Naive thymus-derived CD8-positive, alpha-beta T cell (primary cell): ENCODE measurements at places on chromosomes 12 and 14. TPM values are rescaled to one million over a fixed set of nuclear protein-coding genes. Genes with fewer than 3 reads are reported as not detected.

Gene ACSS3
- total RNA-seq = not detected

Gene C14orf39
- not detected for total RNA-seq

Gene RDH16
- total RNA-seq = 1.6 TPM

Gene KLRC3
- 4.6 TPM for total RNA-seq

DNA sequence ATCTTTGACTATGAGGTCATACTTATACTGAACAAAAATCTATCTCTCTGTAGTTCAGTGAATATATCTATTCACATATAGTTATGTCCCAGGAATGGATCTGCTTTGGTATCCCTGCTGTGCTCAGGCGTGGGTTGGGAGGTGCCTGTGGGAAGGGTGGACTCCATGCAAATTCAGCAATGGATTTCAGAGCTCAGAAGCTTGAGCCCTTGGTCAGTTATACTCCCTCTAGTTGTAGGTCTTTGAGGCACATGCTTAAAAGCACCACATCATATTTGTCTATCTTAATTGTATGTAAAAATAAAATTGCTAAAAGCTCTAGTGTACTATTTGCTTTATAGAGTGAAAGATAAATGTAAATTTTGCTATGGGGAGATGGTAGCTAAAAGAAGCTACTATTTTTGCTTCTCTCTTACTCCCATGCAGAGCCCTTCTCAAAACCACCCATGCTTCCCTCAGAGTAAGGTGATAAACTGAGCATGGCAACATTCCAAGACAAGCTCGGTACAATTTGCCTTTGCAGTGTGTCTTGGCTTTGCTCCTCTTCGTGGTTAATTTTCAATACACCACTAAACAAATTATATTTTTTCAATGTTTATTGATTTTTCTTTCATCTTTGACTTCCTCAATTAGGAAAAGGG is 54.9 kb downstream of the SLC16A7 start:
- H3K36me3 ChIP-seq = peaks cover 15% of the 10 kb centered on the region
- peak overlapping the region; percentile 2 for H3K4me3 ChIP-seq
- H3K27ac ChIP-seq = no peak overlapping the region
- DNase-seq = no peak

DNA sequence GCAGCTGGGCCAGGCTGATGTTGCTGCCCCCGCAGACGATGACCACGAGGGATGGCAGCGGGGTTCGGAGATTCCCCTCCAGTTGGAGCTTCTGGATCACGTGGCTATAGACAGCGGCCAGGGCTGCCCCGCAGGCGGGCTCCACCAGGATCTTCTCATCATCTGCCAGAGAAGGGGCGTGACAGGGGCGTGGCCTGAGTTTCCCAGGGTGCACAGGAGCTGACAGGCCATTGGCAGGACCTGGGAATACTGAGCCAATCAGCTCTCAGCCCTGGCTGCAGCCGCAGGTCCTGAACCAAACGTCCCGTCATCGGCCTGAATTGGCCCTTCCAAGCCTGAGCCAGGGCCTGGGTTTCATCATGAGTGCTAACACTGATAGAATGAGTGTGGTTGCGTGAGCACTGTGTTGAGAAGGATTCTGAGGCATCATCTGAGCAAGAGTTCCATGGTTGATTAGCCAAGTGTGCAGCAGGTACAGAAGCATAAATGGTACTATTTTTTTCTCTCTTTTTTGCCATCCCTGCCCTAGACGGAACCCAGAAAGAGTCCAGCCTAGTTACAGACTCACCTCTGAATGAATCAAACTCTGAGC is 10.6 kb downstream of the SDS start:
- H3K27me3 ChIP-seq = no peaks in the 10 kb centered on the region
- H3K4me1 ChIP-seq = no peaks in the 10 kb centered on the region
- no peak overlapping the region for H3K27ac ChIP-seq
- no peak overlapping the region for H3K4me3 ChIP-seq
- no peak for DNase-seq
- no peaks in the 10 kb centered on the region for H3K36me3 ChIP-seq

GRCh38 chr12:120886199-120887018 is 17.7 kb downstream of the SPPL3 start:
- peak overlapping the region; percentile 51 for H3K27ac ChIP-seq
- no peak for DNase-seq
- no peaks in the 10 kb centered on the region for H3K36me3 ChIP-seq
- peak overlapping the region; percentile 54 for H3K4me3 ChIP-seq
- peaks cover 66% of the 10 kb centered on the region for H3K4me1 ChIP-seq
- no peaks in the 10 kb centered on the region for H3K27me3 ChIP-seq

- DNase-seq = no peak
- no peaks in the 10 kb centered on the region for H3K36me3 ChIP-seq
- H3K27ac ChIP-seq = no peak overlapping the region
Observed at GRCh38 chr12:71465796-71466195, 26.2 kb downstream of the LGR5 start.

GRCh38 chr12:66187821-66188220 is 1.2 kb upstream of the IRAK3 start:
- DNase-seq = no peak
- peaks cover 50% of the 10 kb centered on the region for H3K27me3 ChIP-seq
- H3K4me1 ChIP-seq = peaks cover 5% of the 10 kb centered on the region
- H3K4me3 ChIP-seq = peak overlapping the region; percentile 85

GRCh38 chr12:28215021-28215420 is 24.8 kb downstream of the CCDC91 start:
- peaks cover 37% of the 10 kb centered on the region for H3K36me3 ChIP-seq
- DNase-seq = no peak
- no peak overlapping the region for H3K27ac ChIP-seq
- peaks cover 29% of the 10 kb centered on the region for H3K4me1 ChIP-seq
- H3K4me3 ChIP-seq = no peak overlapping the region
- no peaks in the 10 kb centered on the region for H3K27me3 ChIP-seq

- H3K36me3 ChIP-seq = no peaks in the 10 kb centered on the region
- peak overlapping the region; percentile 83 for H3K4me3 ChIP-seq
- H3K27ac ChIP-seq = peak overlapping the region; percentile 96
- H3K27me3 ChIP-seq = no peaks in the 10 kb centered on the region
- H3K4me1 ChIP-seq = peaks cover 61% of the 10 kb centered on the region
- DNase-seq = no peak
Observed at GRCh38 chr14:100103250-100104005, 38.2 kb downstream of the EVL start.

GRCh38 chr14:56219666-56220413 is 101.6 kb downstream of the PELI2 start:
- H3K27me3 ChIP-seq = no peaks in the 10 kb centered on the region
- H3K4me3 ChIP-seq = no peak overlapping the region
- H3K27ac ChIP-seq = no peak overlapping the region
- H3K4me1 ChIP-seq = peaks cover 17% of the 10 kb centered on the region

DNA sequence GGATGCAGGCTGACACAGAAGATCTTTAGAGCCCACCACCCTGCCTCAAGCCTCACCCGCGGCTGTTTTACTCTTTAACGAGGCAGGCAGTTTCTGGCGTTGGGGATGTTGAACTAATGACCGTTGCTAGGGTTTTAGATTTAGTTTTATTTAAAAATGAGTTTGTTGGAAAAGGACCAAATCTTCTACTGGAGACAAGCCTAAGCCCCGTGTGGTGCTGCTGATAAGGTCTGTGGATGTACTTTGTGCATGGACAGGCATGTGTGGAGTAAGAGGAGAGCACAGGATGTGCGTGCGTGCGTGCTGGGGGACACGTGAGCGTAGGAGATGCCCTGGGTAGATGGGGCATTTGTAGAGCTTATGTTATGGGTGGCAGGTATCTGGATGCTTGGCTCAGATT is 5.7 kb downstream of the NTF3 start:
- no peak overlapping the region for H3K4me3 ChIP-seq
- H3K4me1 ChIP-seq = no peaks in the 10 kb centered on the region
- no peak overlapping the region for H3K27ac ChIP-seq

DNA sequence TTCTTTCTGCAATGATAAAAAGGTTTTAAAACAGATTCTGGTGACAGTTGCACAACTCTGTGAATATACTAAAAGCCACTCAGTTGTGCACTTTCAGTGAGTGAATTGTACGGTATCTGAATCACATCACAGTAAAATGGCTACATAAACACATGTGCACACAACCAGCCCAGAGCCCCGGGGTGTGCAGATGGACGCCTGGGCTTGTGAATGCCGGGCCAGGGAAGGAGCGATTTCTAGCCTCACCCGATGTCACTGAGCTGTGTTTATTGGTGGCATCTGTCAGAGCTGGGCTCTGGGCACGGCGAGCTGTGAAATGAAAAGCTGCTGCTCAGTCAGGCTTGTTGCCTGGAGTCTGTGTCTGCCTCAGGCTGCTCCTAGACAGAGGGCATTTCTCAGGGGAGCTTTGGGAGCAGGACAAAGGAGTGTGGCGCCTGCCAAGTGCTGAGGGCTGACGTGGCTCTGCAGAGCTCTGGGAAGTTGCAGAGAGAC is 25.9 kb downstream of the RHOF start:
- H3K27ac ChIP-seq = no peak overlapping the region
- H3K36me3 ChIP-seq = peaks cover 2% of the 10 kb centered on the region
- no peak overlapping the region for H3K4me3 ChIP-seq
- no peaks in the 10 kb centered on the region for H3K27me3 ChIP-seq
- no peak for DNase-seq

GRCh38 chr12:67593461-67594330 is 54.8 kb upstream of the DYRK2 start:
- H3K27ac ChIP-seq = peak overlapping the region; percentile 43
- H3K36me3 ChIP-seq = peaks cover 5% of the 10 kb centered on the region
- peak overlapping the region; percentile 43 for H3K4me3 ChIP-seq
- peaks cover 55% of the 10 kb centered on the region for H3K4me1 ChIP-seq
- no peak for DNase-seq

- no peak for DNase-seq
- peaks cover 27% of the 10 kb centered on the region for H3K4me1 ChIP-seq
- peak overlapping the region; percentile 87 for H3K4me3 ChIP-seq
- peak overlapping the region; percentile 96 for H3K27ac ChIP-seq
- H3K36me3 ChIP-seq = peaks cover 38% of the 10 kb centered on the region
Observed at GRCh38 chr14:73714656-73715081, 485 bp upstream of the PNMA1 start.

- H3K27me3 ChIP-seq = no peaks in the 10 kb centered on the region
- H3K36me3 ChIP-seq = peaks cover 19% of the 10 kb centered on the region
- no peak for DNase-seq
Observed at GRCh38 chr12:49588281-49588680, 17.2 kb downstream of the FAM186B start.

DNA sequence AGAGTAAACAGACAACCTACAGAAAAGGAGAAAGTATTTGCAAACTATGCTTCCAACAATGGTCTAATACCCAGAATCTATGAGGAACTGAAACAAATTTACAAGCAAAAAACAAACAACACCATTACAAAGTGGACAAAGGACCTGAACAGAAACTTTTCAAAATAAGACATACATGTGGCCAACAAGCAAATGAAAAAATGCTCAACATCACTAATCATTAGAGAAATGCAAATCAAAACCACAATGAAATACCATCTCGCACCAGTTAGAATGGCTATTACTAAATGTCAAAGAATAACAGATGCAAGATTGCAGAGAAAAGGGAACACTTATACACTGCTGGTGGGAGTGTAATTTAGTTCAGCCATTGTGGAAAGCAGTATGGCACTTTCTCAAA is 125.8 kb downstream of the C12orf42 start:
- peaks cover 24% of the 10 kb centered on the region for H3K36me3 ChIP-seq
- no peaks in the 10 kb centered on the region for H3K27me3 ChIP-seq
- no peak for DNase-seq
- H3K4me3 ChIP-seq = no peak overlapping the region
- no peak overlapping the region for H3K27ac ChIP-seq
- peaks cover 33% of the 10 kb centered on the region for H3K4me1 ChIP-seq

- H3K27me3 ChIP-seq = no peaks in the 10 kb centered on the region
- no peak for DNase-seq
- H3K36me3 ChIP-seq = peaks cover 6% of the 10 kb centered on the region
Observed at GRCh38 chr12:97960741-97961608, 498.4 kb downstream of the RMST start.

DNA sequence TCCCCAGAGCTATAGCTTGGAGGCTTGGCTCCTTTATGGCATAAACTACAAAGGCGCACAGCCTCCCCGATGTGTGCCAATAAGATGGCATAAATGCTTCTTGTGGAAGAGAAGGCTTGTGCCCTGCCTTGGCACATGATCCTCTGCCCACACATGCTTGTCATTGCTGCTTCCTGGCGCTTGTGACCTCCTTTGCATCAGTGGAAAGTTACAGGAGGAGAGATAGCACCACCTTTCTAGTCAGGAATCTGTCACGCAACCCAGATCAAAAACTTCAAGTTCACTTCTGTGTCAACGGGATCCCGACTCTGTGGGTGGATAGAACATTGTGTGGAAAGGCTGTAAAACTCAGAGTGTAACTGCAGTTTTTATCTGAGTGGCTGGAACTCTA is 183.8 kb upstream of the HIF1A start:
- H3K36me3 ChIP-seq = peaks cover 9% of the 10 kb centered on the region
- peak overlapping the region; percentile 88 for H3K27ac ChIP-seq
- peaks cover 93% of the 10 kb centered on the region for H3K4me1 ChIP-seq
- no peaks in the 10 kb centered on the region for H3K27me3 ChIP-seq
- peak overlapping the region; percentile 37 for H3K4me3 ChIP-seq

DNA sequence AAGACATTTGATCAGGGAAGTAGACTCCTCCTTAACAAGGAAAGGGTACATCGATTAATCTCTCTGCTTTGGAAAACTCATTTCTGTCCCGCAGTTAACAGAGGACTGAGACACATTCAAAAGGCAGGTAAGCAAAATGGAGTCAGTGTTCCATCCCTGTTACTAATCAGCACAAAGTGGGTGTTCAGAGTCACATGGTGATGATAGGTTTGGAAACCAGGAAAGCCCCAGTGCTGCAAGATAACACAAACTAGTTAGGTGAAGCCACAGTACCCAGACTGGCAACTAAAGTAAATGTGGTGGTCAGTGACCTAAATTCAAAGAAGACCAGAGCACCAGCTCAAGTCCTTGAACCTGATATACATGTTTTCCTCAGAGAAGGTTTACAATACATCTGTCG is 1.8 kb downstream of the OR4K17 start:
- no peaks in the 10 kb centered on the region for H3K36me3 ChIP-seq
- H3K27ac ChIP-seq = no peak overlapping the region
- no peak overlapping the region for H3K4me3 ChIP-seq

GRCh38 chr12:39574378-39574777 is 45.2 kb downstream of the ABCD2 start:
- no peak overlapping the region for H3K4me3 ChIP-seq
- no peak for DNase-seq
- peaks cover 2% of the 10 kb centered on the region for H3K4me1 ChIP-seq

GRCh38 chr14:102317564-102318248 is 1.8 kb upstream of the ZNF839 start:
- H3K27ac ChIP-seq = peak overlapping the region; percentile 98
- H3K36me3 ChIP-seq = no peaks in the 10 kb centered on the region
- no peaks in the 10 kb centered on the region for H3K27me3 ChIP-seq
- peaks cover 69% of the 10 kb centered on the region for H3K4me1 ChIP-seq
- no peak for DNase-seq
